ENCODE measurements at places on chromosomes 4 and X. TPM values are rescaled to one million over a fixed set of nuclear protein-coding genes. Genes with fewer than 3 reads are reported as not detected.

The NLGN4X gene
- total RNA-seq = 11.5 TPM

GRCh38 chr4:1177274-1178141 is 5.1 kb upstream of the SPON2 start:
- peak; percentile 68 for DNase-seq
- H3K4me3 ChIP-seq = no peak overlapping the region
- peaks cover 4% of the 10 kb centered on the region for H3K27me3 ChIP-seq
- H3K4me1 ChIP-seq = peaks cover 12% of the 10 kb centered on the region

The PLXNB3 gene
- total RNA-seq = 5.3 TPM

GRCh38 chr4:147840838-147841738 is 109.2 kb downstream of the ARHGAP10 start:
- no peak overlapping the region for H3K4me3 ChIP-seq
- H3K4me1 ChIP-seq = peaks cover 3% of the 10 kb centered on the region
- no peaks in the 10 kb centered on the region for H3K27me3 ChIP-seq
- H3K36me3 ChIP-seq = no peaks in the 10 kb centered on the region
- no peak overlapping the region for H3K27ac ChIP-seq

The GPR34 gene
- not detected for total RNA-seq

DNA sequence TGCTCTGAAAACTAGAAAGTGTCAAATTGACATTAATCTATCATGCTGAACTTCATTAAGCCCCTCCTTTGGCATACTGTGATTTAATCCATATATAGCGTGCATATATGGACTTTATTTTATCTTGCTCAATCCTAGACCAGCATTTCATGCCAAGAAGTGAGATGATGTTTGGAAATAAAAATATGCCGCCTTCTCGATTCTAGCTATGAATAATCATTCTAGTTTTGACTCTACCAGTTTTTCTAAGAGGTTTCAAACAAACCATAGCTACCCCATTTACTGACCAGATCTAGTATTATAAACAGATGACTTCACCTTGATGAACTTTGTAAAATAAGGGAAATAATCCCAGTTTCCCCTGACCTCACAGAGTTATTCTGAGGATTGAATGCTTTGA is 95.0 kb downstream of the ARX start:
- no peaks in the 10 kb centered on the region for H3K36me3 ChIP-seq
- no peak for DNase-seq
- H3K27me3 ChIP-seq = no peaks in the 10 kb centered on the region
- H3K4me1 ChIP-seq = no peaks in the 10 kb centered on the region
- H3K4me3 ChIP-seq = no peak overlapping the region

The WNK3 gene
- total RNA-seq = 6.2 TPM

The NR3C2 gene
- total RNA-seq = 2.5 TPM

GRCh38 chr4:146585761-146586333 is 52.8 kb upstream of the POU4F2 start:
- H3K4me1 ChIP-seq = no peaks in the 10 kb centered on the region
- DNase-seq = peak; percentile 30
- no peaks in the 10 kb centered on the region for H3K27me3 ChIP-seq
- no peak overlapping the region for H3K27ac ChIP-seq
- H3K36me3 ChIP-seq = no peaks in the 10 kb centered on the region
- H3K4me3 ChIP-seq = no peak overlapping the region

The CCSER1 gene
- total RNA-seq = 2.2 TPM

The NOX1 gene
- not detected for total RNA-seq

The HS3ST1 gene
- total RNA-seq = 0.22 TPM
